Activated CD4-positive, alpha-beta T cell treated with anti-CD3 and anti-CD28 coated beads, Interleukin-2, amount 50 U/mL, for 1 hour (primary cell): ENCODE measurements at places on chromosomes 1 and 21.

- DNase-seq = no peak
Measured at GRCh38 chr1:184158896-184159681, 107.6 kb downstream of the TSEN15 start.

DNA sequence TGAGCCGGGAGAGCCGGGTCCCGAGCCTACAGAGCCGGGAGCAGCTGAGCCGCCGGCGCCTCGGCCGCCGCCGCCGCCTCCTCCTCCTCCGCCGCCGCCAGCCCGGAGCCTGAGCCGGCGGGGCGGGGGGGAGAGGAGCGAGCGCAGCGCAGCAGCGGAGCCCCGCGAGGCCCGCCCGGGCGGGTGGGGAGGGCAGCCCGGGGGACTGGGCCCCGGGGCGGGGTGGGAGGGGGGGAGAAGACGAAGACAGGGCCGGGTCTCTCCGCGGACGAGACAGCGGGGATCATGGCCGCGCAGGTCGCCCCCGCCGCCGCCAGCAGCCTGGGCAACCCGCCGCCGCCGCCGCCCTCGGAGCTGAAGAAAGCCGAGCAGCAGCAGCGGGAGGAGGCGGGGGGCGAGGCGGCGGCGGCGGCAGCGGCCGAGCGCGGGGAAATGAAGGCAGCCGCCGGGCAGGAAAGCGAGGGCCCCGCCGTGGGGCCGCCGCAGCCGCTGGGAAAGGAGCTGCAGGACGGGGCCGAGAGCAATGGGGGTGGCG is 371 bp downstream of the ARID1A start:
- DNase-seq = peak; percentile 26

GRCh38 chr1:19087737-19088594 is 122.1 kb downstream of the UBR4 start:
- DNase-seq = no peak

GRCh38 chr1:19009882-19010321 is 53.4 kb upstream of the IFFO2 start:
- no peak for DNase-seq

GRCh38 chr1:37167479-37167878 is 133.2 kb upstream of the GRIK3 start:
- DNase-seq = no peak

DNA sequence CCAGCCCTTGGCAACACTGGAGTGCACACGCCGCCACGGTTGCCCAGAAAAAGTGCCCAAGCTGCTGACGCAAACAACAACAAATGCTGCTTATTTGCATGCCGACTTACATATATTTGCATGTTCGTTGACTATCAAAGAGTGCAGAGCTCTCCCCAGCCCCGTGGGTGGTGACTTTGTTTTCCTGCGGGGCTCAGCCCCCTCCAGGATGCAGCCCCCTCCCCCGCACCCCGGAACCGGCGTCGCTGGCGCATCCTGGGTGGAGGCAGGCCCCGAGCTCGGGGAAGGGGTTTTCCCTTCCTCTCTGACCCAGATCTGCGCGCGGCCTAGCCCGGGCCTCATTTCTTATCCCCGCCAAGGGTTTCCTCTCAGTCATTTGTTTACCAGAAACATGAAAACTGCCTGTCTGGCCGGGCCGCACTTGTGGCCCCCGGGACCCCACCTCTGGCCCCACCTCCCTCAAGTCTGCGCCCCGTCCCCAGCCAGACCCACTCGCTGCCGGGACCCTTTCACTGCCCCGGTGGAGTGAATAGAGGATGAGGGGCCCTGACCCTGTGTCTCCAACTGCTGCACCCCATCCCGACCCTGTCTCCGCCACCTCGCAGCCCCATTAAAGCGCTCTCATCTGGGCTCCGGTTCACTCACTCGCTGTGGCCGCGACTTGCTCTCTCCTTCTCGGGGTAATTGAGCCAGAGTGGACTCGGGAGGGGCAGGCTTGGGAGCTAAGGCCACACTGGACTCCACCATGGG is 5.5 kb downstream of the TNFRSF25 start:
- DNase-seq = peak; percentile 96

GRCh38 chr1:94642617-94643321 is 101.2 kb upstream of the F3 start:
- DNase-seq = no peak

GRCh38 chr1:193769651-193770050 is 583.2 kb upstream of the B3GALT2 start:
- DNase-seq = no peak

- no peak for DNase-seq
Measured at GRCh38 chr1:110605446-110605845, 712 bp downstream of the KCNA2 start.

DNA sequence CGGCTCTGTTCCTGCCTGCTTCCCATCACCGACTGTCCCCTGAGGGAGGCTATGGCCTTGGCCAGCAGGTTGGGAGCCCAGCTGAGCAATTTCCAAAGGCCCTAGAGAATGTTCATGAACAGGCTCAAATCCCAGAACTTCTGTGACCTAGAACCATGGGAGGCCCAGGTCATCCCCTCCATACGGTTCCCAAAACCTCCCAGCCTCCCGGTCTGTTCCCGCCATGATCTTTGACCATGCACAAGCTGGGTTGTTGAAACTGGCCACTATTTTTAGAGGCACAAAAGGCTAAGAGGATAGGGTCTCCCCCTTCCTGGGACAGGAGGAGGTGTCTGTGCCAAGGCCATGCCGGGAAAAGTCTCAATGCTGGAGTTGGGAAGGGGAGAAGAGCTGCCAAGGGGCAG is 27.5 kb downstream of the EPHA2 start:
- no peak for DNase-seq

DNA sequence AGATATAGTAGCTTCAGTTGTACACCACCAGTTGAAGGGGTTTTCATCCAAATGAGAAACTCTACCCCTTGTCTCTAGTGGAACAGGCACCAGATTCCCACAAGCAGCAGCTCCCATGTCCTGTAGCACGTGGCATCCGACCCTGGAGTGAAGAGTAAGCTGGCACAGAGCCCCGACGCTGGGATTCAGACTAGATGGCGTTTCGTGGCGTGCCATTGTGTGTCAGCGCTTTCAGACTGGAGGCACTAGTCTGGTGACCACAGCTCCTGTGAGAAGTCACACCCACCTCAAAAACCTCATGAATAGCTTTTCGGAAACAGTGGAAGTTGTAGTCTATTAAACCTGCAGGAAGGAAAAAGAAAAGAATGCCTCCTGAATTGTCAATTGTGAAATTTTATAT is 20.2 kb downstream of the RRAGC start:
- DNase-seq = no peak

DNA sequence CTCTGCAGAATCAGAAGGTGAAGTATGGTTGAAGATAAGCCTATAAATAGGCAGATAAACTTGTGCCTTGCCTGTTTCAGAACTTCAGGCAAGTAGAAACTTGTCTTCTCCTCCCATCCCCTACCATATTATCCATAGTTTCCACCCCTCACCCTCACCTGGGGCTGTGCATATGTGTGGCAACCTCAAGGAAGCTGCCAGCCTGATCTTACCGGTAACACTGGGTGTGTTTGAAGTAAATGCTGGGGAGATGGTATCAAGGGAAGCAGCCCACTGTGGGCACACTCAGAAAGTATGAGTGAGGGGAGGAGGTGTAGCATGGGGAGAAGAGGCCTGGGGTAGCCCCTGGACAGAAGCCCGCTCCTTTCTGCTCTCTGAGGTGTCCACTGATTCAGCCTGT is 14.5 kb downstream of the VANGL2 start:
- no peak for DNase-seq

- DNase-seq = no peak
Measured at GRCh38 chr1:89923517-89923916, 71.4 kb upstream of the ZNF326 start.

DNA sequence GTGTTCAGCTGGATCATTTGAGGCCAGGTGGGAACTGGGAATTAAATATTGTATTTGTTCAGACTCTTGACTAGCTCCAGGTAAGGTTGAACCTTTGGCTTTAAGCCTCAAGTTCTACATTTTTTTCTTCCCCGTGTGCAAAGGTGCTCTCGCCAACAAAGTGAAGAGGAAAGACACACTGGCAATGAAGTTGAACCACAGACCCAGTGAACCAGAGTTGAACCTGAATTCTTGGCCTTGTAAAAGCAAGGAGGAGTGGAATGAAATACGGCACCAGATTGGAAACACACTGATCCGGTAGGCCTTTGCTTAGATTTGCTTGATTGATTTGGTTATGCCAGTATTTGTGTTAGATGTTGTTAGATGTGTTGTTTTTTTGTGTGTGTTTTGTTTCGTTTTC is 25.5 kb upstream of the RCC1 start:
- no peak for DNase-seq
